ENCODE measurements at places on chromosomes 1 and 21.
A peak's percentile ranks its signal among the peaks of the same experiment; 100 is the strongest.

DNA sequence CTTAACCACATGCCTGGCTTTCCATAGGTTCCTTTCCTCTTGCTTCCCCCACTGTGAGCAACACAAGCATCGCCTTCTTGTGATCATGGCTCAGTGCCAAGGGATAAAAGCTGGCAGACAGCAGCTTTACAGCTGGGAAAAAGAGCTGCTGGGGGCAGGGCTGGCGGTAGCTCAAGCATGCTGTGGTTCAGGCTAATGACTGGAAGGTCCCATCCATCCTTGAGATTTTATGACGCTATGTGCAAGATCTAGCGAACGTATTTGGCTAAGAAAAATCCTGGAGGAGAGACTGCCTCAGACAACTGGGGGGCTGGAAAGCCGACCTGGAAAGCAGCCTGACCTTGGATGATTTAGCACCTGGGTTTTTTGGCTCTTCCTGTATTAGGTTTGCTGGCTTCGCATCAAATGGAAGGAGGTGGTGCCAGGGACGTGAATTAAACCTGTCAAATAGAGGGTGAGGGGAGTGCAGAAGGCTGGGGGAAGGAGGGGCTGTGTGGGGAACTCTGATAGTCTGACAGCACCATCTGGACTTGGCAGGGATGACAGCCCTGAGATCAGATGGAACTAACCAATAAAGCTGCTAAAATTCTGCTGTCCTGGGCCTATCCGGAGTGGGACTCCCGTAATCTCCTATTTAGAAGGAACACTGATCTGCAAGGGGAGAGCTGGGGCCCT, 34.8 kb downstream of the ZMYND12 start:
- DNase-seq = no peak

DNA sequence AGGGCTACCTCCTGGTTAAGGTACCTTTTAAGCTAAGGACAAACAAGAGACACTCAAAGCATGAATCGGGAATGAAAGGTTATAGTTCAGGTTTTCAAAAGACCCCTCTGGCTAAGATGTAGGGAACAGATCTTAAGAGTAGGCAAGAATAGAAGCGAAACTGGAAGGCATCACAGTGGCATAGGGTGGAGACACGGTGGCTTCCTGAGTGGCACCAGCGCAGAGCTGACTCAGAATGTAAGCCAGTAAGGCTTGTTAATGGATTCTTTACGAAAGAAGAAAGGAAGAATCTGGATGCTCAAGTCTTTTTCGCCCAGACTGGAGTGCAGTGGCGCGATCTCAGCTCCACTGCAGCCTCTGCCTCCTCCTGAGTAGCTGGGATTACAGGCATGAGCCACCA, 21.2 kb downstream of the PADI6 start:
- no peak for DNase-seq

DNA sequence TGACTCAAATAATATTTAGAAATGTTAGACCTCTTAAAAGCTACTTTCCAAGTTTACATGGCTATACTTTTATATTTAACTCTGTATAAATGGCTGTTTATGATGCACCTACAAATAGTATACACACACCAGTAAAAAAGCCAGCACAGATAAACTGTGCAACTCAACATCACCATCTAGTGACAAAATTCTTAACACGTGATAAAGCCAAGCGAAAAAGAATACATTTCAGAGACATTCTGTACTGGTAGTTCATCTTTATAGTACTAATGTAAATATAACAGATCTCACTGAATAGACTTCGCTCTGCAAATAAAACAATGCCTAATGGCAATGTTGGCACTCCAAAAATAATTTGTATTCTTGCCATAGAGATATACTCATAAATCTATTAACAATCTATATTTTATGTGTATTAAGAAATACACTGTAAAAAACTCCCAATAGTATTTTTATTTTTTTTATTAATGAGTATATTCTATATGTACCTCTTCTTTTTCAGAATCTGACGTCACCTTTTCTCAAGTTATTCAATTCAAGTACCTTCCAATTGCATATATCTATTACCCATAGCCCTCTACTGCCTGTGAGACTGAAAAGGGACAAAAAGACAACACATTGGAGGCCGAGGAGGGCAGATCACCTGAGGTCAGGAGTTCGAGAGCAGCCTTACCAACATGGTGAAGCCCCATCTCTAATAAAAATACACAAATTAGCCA, 100.2 kb downstream of the DPYD start:
- DNase-seq = no peak

DNA sequence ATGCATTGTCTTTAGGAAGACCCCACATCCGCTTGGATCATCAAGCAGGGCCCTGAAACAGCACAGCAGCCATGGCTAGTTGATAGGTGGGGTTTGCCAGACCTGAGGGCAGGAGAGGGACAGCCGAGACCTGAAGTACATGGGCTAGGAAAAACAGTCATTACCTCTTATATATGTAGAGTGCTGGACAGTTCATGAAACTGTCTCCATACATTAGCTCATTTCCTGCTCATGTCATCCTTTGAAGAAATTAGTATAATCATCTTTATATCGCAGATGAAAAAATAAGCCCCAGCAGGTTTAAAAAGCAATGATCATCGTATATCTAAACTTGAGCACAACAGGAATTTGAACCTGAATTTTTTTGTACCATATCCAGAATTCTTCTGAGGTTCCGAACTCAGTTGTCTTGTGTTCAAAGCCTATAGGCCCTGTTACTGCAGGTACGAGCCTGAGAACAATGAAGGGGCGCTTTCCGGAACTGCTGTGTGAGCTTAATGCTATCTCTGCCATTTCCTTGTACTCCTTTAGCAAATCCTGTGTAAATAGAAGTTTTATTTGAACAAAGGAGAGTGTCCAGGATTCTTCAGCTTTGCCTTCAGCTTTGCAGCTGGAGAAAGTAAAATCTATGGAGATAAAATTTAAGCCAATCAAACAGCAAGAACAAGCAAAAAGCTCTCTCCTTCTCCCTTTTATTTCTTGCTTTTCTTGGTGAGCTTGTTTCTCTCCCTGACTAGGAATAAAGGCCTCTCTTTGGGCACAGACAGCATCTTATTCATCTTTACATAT, 32.4 kb upstream of the DUSP10 start:
- no peak for DNase-seq

- no peak for DNase-seq
Observed at GRCh38 chr1:245416781-245417180, 262.0 kb downstream of the KIF26B start.

DNA sequence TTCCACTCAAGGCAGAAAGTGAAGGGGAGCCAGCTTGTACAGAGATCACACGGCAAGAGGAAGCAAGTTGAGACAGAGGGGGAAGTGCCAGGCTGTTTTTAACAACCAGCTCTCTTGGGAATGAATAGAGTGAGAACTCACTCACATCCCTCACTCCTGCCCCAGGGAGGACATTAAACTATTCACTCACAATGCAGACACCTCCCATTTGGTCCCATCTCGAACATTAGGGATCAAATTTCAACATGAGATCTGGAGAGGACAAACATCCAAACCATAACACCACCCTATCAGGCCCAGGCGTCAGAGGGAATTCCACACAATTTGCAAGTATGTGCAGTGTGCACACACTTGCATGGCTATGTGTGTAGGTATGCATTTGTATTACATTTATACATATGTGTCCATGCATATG, 62.7 kb downstream of the DMAP1 start:
- no peak for DNase-seq

DNA sequence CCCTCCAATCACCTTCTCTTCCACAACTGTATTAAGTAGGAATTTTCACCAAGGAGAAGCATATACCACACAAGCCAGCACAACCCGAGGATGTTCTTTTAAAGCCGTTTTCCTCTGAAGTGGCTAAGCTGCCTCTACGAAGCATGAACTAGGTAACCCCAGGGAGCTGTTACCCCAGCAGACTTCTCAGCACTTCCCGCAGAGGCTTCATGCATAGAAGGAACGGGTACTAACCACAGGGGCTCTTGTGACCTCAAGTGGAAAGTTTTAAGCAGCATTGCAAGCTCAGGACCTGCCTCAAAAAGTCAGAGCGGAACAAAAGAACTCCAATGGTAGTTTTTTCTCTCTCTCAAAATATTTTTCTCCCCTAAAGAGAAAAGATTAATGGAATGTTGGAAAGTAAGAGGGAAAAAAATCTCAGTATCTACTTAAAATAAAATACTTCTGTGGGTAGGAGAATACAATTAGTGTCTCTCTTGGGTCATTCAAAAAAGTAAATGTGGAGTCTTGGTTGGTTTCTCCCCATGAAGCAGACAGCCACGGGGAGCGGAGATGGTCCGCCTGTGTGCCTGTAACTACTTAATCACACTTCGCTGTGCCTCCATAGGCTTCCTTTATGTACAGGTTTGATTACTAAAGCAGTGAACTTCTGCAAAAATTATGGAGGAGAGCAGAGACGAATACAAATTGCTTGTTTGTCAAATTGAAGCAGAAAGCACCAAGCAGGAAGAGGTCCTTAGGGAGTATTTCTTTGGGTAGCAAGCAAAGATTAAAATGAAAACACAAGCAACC, 40.9 kb downstream of the STX6 start:
- peak; percentile 23 for DNase-seq

- no peak for DNase-seq
Observed at GRCh38 chr1:38781872-38782617, 77.5 kb downstream of the RRAGC start.

Data from stimulated activated CD4-positive, alpha-beta T cell treated with anti-CD3 and anti-CD28 coated beads, Interleukin-2, amount 100 ng/mL, for 24 hours (primary cell).